ENCODE measurements at places on chromosomes 4 and X.

- no peak for DNase-seq
Measured at GRCh38 chr4:79917246-79917645, 155.8 kb downstream of the ANTXR2 start.

GRCh38 chr4:38049545-38050170 is 89.5 kb downstream of the PTTG2 start:
- no peak for DNase-seq

- no peak for DNase-seq
Measured at GRCh38 chrX:145464650-145465049, 217.3 kb downstream of the SPANXN1 start.

- no peak for DNase-seq
Measured at GRCh38 chr4:159435561-159436023, 332.7 kb downstream of the RAPGEF2 start.

- DNase-seq: no peak
Measured at GRCh38 chrX:22073928-22074327, 41.8 kb downstream of the PHEX start.

DNA sequence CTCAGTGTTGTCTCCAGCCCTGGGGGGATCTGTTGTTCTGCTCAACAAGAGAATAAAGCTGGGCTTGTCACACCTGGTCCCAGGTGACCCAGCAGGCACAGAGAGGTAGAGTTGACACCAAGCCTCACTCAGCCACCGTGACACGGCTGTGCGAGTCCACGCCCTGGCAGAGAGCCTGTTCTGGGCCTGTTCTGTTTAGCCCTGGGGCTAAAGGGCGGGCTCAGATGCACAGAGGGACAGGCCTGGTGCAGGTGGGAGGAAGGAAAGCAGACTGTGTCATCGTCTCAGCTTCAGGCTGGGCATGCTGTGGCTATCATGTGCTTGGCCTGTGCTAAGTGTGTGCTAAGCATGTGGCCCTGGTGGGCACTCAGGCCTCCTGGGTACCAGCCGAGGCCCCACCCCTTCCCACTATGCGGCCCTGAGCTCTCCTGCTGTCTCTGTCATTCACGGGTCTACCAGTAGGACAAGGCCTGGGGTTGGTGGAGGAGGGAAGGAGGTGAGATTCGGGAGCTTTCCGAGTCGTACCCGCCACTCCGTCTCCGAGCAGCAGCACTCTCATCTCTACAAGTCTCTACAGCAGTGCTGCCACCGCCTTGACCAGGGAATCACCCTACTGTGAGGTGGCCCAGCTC is 10.8 kb downstream of the WFS1 start:
- no peak for DNase-seq
